Nucleus accumbens (tissue), 56 donors: ENCODE measurements at places on chromosomes 1 and 21.

- no peak for DNase-seq
Observed at GRCh38 chr1:41483001-41483850, 1.3 kb downstream of the EDN2 start.

DNA sequence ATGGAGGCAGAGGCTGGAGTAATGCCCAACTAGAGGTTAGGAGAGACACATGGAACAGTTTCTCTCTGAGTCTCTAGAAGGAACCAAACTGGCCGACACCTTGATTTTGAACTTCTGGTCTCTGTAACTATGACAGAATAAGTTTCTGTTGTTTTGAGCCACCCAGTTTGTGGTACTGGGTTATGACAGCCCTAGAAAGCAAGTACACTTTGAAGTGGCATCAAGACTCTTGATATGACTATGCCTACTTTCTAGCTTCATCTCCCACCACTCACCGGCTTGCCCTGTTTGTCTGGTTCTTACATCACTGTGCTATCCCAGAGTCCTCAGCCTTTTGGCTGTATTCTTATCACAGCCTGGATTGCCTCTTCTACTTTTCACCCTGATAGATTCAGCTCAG is 230.3 kb upstream of the USP24 start:
- no peak for DNase-seq

DNA sequence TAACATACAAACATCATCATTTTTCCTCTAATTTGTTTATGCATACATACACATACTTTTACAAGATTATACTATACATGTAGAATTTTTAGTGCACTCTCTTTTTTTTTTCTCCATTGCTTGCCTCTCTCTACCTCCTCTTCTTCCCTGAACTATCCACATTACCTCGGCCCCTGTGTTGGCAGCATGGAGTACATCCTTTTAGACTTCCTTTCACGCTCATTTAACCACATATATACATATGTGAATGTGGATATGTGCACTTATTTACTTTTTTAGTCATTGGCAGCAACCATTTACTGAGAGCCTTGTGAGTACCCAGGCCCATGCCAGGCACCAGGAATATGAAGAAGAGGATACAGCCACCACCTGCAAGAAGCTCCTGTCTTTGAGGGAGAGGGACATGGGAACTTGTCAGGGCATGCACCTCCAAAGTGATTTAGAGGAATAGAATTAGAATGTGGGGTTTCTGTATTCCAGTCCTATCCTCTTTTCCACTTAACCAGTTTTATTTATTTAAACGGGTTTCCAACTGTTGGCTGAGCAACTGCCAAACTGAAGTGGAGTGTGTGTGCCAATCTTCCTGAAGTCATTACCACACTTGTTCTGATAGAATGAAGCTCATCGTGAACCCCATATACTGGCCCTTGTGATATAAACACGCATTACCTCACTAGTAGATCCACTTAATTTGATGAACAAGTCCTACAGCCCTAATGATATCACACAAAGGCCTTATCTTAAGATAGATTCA is 212.6 kb downstream of the TNR start:
- DNase-seq: no peak

DNA sequence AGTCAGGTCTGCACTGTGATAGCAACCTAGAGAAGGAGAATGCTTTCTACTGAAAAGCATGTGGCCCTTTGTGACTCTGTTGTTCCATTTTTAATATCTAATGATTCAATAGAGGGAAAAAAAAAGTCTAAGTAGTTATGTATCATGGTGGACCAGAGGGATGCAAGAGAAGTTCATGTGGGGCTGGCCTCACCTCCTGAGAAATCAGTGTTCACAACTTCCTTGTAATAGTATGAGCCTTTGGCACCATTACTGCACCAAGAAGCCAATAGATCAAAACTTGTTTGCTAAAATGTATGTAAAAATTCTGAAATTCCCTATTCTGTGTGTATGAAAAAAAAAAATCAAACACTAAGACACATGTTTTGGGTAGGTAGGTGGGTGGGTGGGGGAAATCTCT is 5.0 kb downstream of the ZBTB17 start:
- no peak for DNase-seq

DNA sequence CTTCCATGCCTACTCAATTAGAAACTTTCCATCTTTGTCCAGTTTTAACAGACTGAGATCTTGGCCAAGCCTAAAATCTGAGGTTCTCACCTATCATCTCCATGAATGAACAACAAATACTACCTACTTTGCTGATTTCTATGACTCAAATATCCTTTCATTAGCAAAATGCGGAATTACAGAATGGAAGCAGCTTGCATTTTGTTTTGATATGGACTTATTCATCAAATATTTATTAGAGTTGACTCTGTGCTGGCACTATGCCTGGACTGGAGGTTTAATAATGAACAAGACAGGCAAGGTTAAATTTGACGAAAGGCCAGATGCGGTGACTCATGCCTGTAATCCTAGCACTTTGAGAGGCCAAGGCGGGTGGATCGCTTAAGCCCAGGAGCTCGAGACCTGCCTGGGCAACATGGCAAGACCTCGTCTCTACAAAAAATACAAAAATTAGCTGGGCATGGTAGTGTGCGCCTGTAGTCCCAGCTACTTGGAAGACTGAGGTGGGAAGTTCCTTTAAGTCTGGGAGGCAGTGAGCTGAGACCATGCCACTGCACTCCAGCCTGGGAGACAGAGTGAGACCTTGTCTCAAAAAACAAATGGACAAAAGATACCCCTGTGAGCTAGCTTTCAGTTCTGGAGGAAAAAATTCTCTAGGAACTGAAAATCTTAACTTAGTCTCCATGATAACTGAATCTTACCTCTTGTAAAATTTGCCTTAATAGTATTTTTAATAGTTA is 29.4 kb upstream of the SOD1 start:
- DNase-seq: no peak

DNA sequence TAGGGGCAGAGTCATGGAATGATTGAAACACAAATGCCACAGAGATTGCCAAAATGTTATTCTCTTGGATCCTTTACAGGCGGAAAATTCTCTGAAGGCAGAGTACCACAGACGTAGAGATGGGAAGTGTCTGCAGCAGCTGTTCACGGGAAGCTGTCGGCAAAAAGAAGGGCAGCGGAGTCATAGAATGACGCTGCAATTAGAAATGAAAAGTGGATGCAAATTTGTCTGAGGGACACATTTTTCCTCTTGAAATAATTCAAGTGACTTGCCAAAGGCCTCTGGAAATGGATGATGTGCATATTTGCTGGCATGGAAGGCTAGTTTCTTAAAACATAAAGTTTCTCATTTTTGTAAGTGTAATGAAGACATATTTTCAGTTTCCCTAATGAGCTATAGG is 77.5 kb upstream of the PLD5 start:
- DNase-seq: no peak

DNA sequence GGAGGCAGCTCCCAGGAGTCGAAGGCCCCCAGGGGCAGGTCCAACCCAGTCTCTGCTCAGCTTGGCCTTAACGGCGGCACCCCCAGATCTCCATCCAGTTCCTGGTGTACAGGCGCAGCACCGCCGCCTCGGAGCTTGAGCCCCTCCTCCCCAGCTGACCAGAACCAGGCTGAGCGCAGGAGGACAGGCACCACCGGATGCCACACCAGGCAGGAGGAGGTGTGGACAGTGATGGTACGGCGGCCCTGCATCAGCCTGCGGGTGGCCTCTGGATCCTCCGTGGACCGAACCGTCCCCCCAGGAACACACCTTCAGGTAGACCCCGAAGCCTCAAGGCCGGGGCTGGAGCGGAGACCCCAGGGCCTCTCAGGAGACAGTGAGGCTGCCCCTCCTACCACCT is 16.4 kb downstream of the SLC66A1 start:
- DNase-seq: no peak

DNA sequence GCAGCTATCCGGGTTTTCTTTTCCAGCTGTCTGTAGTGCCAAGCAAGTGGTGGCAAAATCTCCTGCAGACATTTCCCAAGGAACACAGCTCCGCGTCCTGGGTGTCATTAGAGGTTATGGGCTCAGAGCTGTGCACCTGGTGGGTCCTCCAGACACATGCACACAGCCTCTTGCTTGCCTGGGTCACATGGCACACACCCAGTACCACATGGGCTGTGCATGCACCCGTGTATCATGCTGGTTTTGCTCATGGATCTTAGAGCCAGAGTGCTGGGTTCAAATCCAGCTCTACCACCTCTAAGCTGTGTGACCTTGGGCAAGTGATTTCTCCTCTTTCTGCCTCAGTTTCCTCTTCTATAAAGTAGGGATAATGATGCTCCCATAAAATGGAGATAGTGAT is 61.7 kb downstream of the ALPL start:
- no peak for DNase-seq

DNA sequence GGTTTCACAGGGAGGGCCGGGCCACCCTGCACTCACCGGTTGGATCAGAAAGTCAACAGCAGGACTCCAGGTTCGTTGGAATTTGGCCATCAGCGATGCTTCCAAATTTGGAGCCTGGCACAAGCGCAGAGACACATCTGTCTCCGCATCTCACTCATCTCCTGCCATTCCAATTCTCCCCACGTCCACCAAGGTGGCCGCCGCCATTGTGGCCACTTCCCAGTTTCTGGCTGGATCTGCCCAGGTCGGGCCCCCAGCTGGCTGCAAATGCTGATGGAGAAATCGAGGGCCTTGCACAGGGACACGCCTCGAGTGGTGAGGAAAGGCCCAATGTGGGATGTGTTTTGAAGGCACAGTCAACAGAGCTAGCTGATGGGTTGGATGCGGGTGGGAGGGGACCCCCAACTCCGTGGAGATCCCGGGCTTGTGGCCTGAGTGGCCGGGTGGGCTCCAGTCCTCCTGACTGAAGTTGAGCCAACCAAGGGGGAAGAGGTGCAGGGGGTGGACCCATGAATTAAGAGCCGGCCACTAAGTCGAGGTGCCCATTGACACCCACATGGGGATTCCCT is 102.7 kb downstream of the CRYAA start:
- DNase-seq: no peak

DNA sequence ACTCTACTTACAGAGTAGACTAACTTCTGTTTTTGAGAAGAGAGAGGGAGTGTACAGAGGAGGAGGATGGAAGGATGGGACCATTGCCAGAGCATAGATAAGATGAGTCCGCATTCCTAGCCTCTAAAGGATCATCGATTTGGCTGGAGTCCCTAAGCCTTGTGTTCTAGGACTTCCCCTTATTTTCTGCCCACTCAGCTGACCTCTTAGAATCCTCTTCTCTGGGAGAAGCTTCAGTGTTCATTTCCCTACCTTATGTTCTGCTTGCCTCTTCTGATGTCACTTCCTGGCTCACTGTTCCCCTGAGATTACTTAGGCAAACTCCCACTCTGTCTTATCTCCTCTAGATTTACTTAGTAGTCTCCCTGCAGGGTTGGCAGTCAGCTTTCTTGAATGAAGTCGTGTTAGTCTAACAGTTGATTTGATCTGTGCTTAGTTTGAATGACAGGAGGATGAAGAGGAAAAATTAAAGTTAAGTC is 156.7 kb downstream of the SYT2 start:
- no peak for DNase-seq
